ENCODE measurements at places on chromosomes 6 and 20.

GRCh38 chr20:22379472-22379871 is 204.9 kb downstream of the FOXA2 start:
- DNase-seq: no peak

DNA sequence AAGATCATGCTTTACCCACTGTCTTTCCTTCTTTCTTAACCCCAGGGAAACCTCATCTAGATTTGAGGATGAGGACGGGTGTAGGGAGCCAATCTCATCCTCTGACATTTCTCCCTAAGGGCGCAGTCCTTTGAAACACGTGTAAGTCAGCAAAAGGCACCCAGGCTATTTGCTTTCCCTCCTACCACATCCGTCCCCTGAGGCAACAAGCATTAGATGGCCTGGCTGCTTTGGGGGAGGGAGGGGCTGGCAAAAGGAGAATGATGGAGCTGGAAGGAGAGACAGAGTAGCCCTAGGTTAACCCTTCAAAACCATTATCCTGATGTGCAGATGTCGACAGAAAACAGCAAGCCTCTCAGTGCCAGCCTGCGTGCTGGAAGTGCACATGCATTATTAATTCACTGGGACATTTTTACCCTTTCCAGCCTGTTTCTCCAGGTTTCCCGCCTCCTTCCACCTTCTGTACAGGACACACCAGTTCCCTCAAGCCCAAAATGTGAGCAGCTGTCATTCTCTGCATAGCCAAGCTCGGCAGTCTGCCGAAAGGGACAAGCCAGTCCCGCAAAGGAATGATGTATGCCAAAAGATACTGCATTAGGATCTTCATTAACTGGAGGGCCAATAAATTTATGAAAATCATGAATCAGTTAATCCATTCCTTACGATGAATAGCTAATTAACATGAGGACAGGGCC is 547.2 kb downstream of the CD83 start:
- DNase-seq: no peak

GRCh38 chr6:24838994-24839393 is 40.3 kb upstream of the ARMH2 start:
- no peak for DNase-seq

- DNase-seq: no peak
Measured at GRCh38 chr6:150680510-150680909, 80.8 kb downstream of the PLEKHG1 start.

- DNase-seq: no peak
Measured at GRCh38 chr20:44768256-44768655, 22.6 kb downstream of the KCNK15 start.

GRCh38 chr6:121884620-121885019 is 449.2 kb downstream of the GJA1 start:
- DNase-seq: no peak

DNA sequence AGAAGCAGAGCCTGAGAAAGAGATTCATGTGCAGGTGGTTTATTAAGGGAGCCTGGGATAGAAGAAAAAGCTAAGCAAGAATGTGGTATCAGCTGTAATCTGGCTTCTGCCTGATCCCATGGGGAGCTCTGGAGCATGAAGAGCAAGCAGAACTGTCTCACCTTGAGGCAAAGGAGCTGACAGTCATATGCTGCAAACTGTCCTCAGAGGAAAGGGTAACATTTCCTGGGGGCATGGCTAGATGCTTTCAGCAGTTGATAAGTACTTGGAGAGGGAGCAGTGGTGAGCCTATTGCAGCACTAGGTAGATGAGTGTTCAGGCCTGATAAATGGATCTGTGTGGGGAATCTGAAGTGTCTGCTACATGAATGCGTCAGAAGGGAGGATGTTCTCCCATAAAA is 621.5 kb upstream of the BTBD3 start:
- DNase-seq: no peak

GRCh38 chr20:63973636-63974401 is 4.1 kb upstream of the ZNF512B start:
- peak; percentile 94 for DNase-seq

- DNase-seq: no peak
Measured at GRCh38 chr6:112286010-112286409, 31.6 kb upstream of the LAMA4 start.

- DNase-seq: no peak
Measured at GRCh38 chr6:35015996-35016395, 125.1 kb downstream of the TCP11 start.

GRCh38 chr6:61833176-61833755 is 452.8 kb downstream of the KHDRBS2 start:
- DNase-seq: no peak

GRCh38 chr20:20333866-20334265 is 34.0 kb upstream of the INSM1 start:
- no peak for DNase-seq

GRCh38 chr20:37314617-37315016 is 25.2 kb downstream of the MANBAL start:
- DNase-seq: no peak

DNA sequence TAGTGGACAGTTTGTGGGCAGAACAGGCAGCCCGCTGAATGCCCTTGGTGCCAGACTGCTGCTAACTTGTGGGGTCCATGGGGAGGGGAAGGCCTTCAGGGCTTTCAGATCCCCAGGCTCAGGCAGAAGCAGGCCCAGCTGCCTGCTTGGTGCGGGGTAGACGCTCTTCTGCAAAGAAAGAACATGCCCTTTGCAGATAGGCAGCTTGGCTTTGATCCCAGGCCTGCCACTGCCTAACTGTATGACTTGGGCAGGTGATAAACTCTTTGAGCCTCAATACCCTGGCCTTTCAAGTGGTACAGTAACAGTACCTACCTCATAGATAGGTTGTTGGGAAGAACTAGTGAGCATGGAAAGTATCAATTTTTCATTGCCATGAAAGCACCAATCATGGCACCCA is 28.4 kb downstream of the CHMP4B start:
- DNase-seq: no peak

DNA sequence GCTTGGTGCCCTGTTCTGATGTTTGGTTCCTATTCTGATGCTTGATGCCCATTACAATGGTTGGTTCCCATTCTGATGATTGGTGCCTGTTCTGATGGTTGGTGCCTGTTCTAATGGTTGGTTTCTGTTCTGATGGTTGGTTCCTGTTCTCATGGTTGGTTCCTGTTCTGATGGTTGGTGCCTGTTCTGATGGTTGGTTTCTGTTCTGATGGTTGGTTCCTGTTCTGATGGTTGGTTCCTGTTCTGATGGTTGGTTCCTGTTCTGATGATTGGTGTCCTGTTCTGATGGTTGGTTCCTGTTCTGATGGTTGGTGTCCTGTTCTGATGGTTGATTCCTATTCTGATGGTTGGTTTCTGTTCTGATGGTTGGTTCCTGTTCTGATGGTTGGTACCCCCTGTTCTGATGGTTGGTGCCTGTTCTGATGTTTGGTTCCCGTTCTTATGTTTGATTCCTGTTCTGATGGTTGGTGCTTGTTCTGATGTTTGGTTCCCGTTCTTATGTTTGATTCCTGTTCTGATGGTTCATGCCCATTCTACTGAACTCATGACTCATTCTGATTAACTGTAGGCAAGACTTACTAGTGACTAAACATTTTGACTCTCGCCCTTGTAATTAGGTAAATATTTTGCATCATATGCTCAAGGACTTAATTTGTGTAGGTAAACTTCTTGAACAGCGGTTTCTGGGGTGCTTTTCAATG is 146.2 kb downstream of the DLL1 start:
- DNase-seq: no peak

GRCh38 chr6:15491255-15491985 is 171.4 kb downstream of the DTNBP1 start:
- peak; percentile 83 for DNase-seq

DNA sequence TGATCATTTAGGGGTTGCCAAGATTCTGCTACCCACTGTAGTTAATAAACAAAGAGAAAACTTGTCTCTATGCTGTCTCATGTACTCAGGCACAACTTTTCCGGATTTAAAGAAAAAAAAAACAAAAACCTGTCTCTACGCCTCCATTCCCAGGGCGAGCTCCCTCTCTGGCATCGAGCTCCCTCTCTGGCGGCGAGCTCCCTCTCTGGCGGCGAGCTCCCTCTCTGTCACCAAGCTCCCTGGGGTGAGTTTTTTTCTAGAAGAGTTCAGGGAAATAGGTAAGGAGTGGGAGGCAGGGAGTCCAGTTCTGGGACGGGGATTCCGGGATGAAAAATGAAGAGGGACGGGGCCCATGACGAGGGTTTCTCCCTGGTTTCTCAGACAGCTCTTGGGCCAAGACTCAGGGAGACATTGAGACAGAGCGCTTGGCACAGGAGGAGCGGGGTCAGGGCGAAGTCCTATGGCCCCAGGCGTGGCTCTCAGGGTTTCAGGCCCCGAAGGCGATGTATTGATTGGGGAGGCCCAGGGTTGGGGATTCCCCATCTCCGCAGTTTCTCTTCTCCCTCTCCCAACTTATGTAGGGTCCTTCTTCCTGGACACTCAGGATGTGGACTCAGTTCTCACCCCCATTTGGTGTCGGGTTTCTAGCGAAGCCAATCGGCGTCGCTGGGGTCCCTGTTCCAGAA is 16.5 kb upstream of the HLA-A start:
- DNase-seq: peak; percentile 38

- DNase-seq: no peak
Measured at GRCh38 chr20:3248993-3249347, 10.0 kb upstream of the SLC4A11 start.

GRCh38 chr20:35883778-35884540 is 70.3 kb downstream of the SCAND1 start:
- peak; percentile 83 for DNase-seq

GRCh38 chr6:34866509-34866908 is 21.3 kb downstream of the TAF11 start:
- DNase-seq: no peak

GRCh38 chr6:74735304-74735703 is 470.5 kb downstream of the COL12A1 start:
- peak; percentile 48 for DNase-seq

DNA sequence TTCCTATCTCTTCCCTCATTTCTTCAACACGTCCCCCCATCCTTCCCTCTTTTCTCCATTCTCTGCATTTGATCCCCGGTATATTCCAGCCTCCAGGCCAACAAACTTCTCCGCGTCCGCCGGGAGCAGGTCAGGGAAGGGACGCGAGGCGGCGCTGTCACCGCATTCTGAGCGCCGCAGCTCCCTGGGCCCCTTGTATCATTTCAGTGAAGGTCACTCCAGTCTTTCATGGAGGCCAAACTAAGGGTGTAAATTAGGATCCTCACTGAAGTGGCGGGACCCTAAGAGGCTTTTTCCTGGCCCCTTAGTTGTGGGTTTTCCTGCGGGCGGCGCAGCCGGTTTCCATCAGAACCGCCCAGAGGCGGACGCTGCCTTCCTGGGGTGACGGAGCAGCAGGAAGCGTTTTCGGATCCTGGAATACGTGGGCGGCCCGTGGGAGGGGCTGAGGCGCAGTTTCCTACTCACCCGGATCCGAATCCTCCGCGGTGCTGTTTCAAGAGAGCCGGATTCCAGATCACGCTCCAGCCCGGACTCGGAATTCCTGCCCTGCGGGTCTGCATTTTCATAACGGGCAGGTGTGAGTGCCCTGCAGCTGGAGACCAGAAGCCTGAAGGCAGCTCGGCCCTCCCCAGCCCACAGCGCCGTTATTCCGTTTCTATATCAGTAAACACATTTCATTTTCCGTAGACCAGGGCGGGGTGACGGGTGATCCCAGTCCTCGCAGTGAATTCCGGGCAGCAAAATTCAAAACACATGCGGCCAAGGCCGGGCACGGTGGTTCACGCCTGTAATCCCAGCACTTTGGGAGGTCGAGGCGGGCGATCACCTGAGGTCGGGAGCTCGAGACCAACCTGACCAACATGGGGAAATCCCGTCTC is 3.6 kb upstream of the MICA start:
- peak; percentile 73 for DNase-seq

DNA sequence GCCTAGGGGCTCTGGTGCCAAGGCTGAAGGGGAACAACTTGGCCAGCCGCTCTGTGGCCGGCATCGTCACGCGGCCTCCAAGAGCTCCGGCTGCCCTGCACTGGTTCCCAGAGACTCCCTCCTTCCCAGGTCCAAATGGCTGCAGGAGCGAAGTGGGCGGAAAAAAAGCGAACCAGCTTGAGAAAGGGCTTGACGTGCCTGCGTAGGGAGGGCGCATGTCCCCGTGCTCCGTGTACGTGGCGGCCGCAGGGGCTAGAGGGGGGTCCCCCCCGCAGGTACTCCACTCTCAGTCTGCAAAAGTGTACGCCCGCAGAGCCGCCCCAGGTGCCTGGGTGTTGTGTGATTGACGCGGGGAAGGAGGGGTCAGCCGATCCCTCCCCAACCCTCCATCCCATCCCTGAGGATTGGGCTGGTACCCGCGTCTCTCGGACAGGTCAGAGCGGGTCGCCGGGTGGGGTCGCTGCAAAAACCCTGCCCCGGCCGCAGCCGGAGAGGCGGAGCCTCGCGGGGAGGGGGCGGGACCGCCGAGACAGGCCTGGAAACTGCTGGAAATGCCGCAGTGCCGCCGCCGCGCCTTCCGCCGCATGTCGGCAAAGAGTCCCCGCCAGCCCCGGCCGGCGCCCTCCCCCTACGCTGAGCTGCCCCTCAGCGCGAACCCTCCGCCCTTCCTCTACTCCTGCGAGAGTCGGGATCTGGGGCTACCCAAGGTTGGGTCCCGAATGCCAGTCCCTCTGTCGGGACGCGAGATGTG is 814 bp upstream of the HSP90AB1 start:
- peak; percentile 86 for DNase-seq

DNA sequence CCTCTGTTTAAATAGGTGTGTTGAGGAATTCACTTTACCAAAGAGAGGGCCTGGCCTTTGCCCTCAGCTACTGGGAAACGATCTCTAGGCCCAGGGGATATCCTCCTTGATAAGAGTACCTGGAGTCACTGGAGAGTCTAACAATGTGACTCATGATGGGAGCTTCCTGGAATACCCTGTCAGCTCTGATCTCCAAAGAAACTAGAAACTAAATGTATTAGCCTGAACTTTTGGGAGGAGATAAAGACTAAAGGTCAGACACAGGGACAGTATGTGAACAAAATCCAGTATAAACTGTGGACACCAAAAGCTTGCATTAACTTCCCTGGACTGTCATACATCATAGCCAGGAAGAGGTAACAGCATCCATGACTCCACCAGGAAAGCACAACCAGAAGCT is 148.5 kb downstream of the RNGTT start:
- no peak for DNase-seq

- peak; percentile 75 for DNase-seq
Measured at GRCh38 chr6:34912715-34913464, 23.8 kb downstream of the ANKS1A start.

- no peak for DNase-seq
Measured at GRCh38 chr6:11429577-11429976, 108.0 kb upstream of the TMEM170B start.

DNA sequence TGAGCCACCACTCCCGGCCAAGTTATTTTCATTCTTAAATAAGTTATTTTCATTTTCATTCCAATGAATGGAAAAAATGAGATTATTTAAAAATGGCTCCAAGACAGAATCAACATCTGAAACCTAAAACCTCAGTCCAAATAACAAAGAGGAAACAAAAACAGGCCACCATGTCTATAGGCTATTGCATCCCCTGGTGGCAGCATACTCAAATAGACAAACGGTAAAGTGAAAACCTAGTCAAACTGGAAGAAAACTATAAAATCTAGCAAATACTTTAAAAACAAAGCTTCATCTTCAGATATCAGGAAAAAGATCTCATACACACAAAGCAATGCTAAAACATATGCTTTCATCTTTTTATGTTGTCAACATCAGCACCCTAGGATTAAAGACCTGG is 20.9 kb downstream of the IL17A start:
- DNase-seq: no peak

Data from AG08396 (cell line).